ENCODE measurements at places on chromosomes 5 and 9.
A peak's percentile ranks its signal among the peaks of the same experiment; 100 is the strongest.

- DNase-seq, result no peak
These were observed 160.0 kb downstream of the C9orf152 start for GRCh38 chr9:110047955-110048402.

DNA sequence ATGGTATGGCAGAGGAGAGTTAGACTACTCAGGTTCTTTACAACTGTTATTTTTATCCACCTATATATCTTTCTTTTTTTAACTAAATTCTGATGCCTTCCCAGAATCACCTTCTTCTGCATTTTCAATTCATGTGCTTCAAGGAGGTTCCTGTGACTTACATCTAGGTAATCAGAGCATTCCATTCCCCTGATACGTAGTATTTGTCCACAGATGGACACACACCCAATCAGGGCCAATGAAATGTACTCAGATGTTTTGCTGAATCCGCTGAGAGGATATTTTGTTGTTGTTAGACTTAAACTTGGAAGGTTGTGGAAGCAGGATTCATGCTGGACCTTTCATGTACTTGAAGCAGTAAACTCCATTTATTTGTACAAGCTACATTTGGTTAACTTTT is 159.4 kb upstream of the FER start:
- no peak for DNase-seq

DNA sequence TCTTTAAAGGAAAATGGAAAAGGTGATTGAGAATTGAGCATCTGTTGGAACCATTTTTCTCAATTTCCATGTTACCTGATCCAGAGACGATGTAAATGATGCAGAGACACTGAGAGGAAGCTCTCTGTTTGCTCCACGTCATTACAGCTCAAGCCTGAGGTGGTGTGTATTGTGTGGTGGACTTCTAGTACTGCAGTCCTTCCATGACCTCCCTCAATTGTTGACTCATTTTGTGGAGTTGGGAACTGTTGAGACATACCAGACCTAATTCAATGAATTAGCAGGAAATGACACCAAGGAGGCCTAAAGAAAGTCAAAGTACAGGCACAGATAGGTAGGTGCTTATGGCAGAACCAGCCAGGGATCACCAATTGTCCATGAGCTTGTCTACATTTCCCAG is 15.6 kb upstream of the LVRN start:
- DNase-seq, result no peak

- DNase-seq, result peak; percentile 65
These were observed 598.7 kb upstream of the SGCD start for GRCh38 chr5:155728146-155728856.

Measured in right lobe of liver (tissue), 6 donors.